ENCODE measurements at places on chromosomes 1 and 21. TPM values are rescaled to one million over a fixed set of nuclear protein-coding genes. Genes with fewer than 3 reads are reported as not detected.

DNA sequence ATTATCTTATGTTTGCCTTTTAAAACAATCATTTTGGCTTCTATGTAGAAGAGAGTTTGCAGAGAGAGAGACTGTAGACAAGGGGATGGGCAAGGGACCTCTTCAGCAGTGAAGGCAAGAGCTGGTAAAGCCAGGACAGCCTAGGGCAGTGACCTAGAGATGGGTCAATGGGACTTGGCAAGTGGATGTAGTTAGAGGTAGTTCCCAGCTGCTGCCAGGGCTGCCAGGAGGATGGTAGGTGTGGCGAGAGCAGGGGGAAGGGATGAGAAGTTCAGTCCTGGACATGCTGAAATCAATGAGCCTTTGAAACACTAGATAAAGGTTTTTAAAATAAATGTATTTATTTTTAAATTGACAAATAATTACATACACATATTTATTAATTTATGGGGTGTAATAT, 6.4 kb upstream of the SPRR5 start:
- no peak overlapping the region for H3K4me3 ChIP-seq
- no peaks in the 10 kb centered on the region for H3K4me1 ChIP-seq

DNA sequence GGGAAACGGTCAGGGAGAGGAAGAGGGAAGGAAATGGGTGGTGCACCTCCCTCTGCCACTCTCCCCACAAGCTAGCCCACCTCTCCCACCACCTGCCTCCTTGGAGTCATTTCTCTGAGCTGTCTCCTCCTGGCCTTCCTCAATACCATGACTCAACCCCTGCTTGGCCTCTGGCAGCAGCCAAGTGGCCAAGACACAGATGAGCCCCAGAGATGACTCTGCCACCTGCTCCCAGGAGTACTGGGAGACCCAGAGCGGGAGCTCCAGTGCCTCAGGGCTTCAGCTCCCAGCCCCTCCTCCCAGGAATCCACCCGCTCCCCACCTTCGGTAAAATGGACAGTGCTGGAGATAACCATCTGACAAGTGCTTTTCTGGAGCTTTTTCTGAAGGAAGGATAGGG, 2.6 kb downstream of the S100A16 start:
- no peak overlapping the region for H3K4me3 ChIP-seq
- DNase-seq = no peak
- no peaks in the 10 kb centered on the region for H3K4me1 ChIP-seq
- no peaks in the 10 kb centered on the region for H3K36me3 ChIP-seq
- no peak overlapping the region for H3K27ac ChIP-seq

- no peaks in the 10 kb centered on the region for H3K4me1 ChIP-seq
- H3K36me3 ChIP-seq = no peaks in the 10 kb centered on the region
- no peak overlapping the region for H3K27ac ChIP-seq
- H3K27me3 ChIP-seq = peaks cover 3% of the 10 kb centered on the region
These were observed 369.4 kb downstream of the KCNH1 start for GRCh38 chr1:210764536-210764935.

GRCh38 chr1:59293849-59294248, 3.0 kb upstream of the FGGY start:
- H3K27ac ChIP-seq = no peak overlapping the region
- no peak overlapping the region for H3K4me3 ChIP-seq
- peaks cover under 1% of the 10 kb centered on the region for H3K36me3 ChIP-seq
- no peak for DNase-seq
- H3K27me3 ChIP-seq = no peaks in the 10 kb centered on the region
- peaks cover 39% of the 10 kb centered on the region for H3K4me1 ChIP-seq

GRCh38 chr21:34649400-34649799, 19.4 kb upstream of the CLIC6 start:
- H3K27ac ChIP-seq = no peak overlapping the region
- DNase-seq = no peak
- no peak overlapping the region for H3K4me3 ChIP-seq

GRCh38 chr1:163170975-163171676, 31.6 kb downstream of the RGS5 start:
- no peak for DNase-seq
- no peaks in the 10 kb centered on the region for H3K4me1 ChIP-seq

LEMD1 gene
- total RNA-seq = not detected

GRCh38 chr1:183909672-183910071, 104.8 kb downstream of the RGL1 start:
- no peaks in the 10 kb centered on the region for H3K27me3 ChIP-seq
- H3K36me3 ChIP-seq = peaks cover 13% of the 10 kb centered on the region
- DNase-seq = no peak
- peaks cover 32% of the 10 kb centered on the region for H3K4me1 ChIP-seq

- H3K36me3 ChIP-seq = no peaks in the 10 kb centered on the region
- no peaks in the 10 kb centered on the region for H3K27me3 ChIP-seq
- no peak overlapping the region for H3K4me3 ChIP-seq
- DNase-seq = no peak
- H3K4me1 ChIP-seq = no peaks in the 10 kb centered on the region
- H3K27ac ChIP-seq = no peak overlapping the region
These were observed 25.4 kb downstream of the ST6GALNAC5 start for GRCh38 chr1:76892675-76893074.

- H3K27me3 ChIP-seq = peaks cover 3% of the 10 kb centered on the region
- no peaks in the 10 kb centered on the region for H3K36me3 ChIP-seq
- H3K4me1 ChIP-seq = no peaks in the 10 kb centered on the region
- H3K27ac ChIP-seq = no peak overlapping the region
These were observed 33.6 kb downstream of the ZSWIM5 start for GRCh38 chr1:45172764-45173163.

TNNI3K gene
- not detected for total RNA-seq

AGBL4 gene
- not detected for total RNA-seq

OR2T35 gene
- total RNA-seq = not detected

DNA sequence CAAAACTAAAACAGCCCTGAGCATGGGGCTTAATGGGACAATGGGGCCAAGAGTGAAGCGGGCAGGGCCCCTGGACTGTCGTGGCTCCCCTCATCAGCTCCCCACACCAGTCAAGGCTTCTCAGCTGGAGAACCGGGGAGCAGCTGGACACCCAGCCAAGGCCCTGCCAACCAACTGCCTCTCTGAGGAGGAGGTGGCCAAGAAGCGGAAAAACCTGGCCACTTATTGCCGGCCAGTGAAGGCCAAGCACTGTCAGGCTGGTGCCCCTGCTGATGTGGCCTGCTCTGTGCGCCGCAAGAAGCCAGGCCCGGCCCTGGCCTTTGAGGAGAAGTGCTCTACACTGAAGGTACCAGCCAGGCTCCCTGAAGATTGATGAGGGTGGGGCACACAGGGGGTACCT, 2.5 kb upstream of the CYB561D1 start:
- peaks cover 23% of the 10 kb centered on the region for H3K4me1 ChIP-seq
- H3K27ac ChIP-seq = no peak overlapping the region
- H3K27me3 ChIP-seq = no peaks in the 10 kb centered on the region
- H3K36me3 ChIP-seq = peaks cover 32% of the 10 kb centered on the region

DNA sequence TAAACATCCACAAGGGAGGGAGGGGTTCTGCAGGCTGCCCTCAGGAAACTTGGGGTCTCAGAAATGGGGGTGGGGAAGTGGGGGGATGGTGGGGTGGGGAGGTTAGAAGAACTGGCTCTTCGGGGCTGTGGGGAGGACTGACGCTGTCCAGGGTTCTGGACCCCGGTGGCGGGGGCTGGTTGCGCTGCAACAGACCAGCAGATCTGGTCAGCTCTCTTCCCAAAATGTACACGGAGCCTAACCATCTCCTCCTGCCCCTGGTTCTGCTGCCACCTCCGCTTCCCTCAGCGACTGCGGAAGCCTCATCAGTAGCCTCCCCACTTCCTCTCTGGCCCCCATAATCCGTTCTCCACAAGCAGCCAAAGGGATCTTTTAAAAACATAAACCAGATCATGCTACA, 29.3 kb upstream of the C1QA start:
- DNase-seq = no peak
- no peaks in the 10 kb centered on the region for H3K36me3 ChIP-seq
- no peak overlapping the region for H3K27ac ChIP-seq
- no peak overlapping the region for H3K4me3 ChIP-seq
- H3K4me1 ChIP-seq = no peaks in the 10 kb centered on the region
- H3K27me3 ChIP-seq = peaks cover 8% of the 10 kb centered on the region

DNA sequence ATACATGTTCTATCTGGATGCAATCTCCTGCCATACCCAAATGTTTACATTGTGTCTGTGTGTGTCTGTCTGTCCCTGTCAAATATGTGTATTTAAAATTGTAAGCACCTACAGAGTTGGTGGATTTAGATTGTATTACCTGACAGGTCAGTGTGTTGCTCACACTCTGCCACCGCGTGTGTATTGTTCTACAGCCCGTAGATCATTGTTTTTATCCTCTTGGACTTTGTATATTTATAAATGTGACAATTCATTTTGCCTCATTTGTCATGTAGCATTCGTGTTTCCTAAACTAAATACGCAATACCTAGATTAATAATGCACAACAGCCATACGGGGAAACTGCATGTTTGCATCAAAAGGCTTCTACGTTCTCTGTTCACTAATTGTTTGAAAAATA, 634 bp downstream of the ALG14 start:
- H3K4me1 ChIP-seq = peaks cover 11% of the 10 kb centered on the region
- no peaks in the 10 kb centered on the region for H3K27me3 ChIP-seq
- no peaks in the 10 kb centered on the region for H3K36me3 ChIP-seq
- no peak for DNase-seq

DNA sequence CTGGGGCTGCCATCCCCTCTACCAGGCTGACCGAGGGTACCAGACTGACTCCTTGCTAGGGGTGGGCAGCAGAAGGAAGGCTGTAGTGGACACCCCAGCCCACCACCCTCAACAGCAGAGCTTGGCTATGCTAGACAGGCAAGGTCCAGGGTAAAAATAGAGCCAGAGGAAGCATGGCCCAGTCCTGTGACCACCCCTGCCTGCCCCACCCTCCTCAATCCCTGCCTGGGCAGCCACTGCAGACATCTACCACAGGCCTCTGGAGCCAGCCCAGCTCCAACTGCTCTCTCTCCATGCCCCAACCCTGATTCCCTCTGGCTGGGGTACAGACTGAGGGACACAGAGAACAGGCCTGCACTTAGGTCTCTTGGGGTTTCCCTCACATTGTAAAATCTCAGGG, 1.7 kb downstream of the S100A1 start:
- H3K27ac ChIP-seq = no peak overlapping the region
- no peaks in the 10 kb centered on the region for H3K27me3 ChIP-seq
- peaks cover 19% of the 10 kb centered on the region for H3K4me1 ChIP-seq
- peaks cover 13% of the 10 kb centered on the region for H3K36me3 ChIP-seq
- no peak overlapping the region for H3K4me3 ChIP-seq
- no peak for DNase-seq

TMEM125 gene
- not detected for total RNA-seq

OVAAL gene
- not detected for total RNA-seq

DNA sequence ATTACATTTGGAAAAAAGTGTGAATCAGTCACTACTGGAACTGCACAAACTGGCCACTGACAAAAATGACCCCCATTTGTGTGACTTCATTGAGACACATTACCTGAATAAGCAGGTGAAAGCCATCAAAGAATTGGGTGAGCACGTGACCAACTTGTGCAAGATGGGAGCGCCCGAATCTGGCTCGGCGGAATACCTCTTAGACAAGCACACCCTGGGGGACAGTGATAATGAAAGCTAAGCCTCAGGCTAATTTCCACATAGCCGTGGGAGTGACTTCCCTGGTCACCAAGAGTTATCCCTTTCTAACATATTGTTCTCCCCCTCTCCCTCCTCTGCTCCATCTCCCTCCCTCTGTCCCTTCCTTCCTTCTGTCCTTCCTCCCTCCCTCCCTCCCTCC, 47.7 kb upstream of the RHOU start:
- no peak overlapping the region for H3K27ac ChIP-seq
- H3K27me3 ChIP-seq = peaks cover 30% of the 10 kb centered on the region
- DNase-seq = no peak
- H3K36me3 ChIP-seq = no peaks in the 10 kb centered on the region

- H3K4me1 ChIP-seq = peaks cover 2% of the 10 kb centered on the region
- H3K4me3 ChIP-seq = no peak overlapping the region
- DNase-seq = no peak
- H3K27ac ChIP-seq = no peak overlapping the region
These were observed 87.2 kb downstream of the PEX14 start for GRCh38 chr1:10561955-10562354.

DNA sequence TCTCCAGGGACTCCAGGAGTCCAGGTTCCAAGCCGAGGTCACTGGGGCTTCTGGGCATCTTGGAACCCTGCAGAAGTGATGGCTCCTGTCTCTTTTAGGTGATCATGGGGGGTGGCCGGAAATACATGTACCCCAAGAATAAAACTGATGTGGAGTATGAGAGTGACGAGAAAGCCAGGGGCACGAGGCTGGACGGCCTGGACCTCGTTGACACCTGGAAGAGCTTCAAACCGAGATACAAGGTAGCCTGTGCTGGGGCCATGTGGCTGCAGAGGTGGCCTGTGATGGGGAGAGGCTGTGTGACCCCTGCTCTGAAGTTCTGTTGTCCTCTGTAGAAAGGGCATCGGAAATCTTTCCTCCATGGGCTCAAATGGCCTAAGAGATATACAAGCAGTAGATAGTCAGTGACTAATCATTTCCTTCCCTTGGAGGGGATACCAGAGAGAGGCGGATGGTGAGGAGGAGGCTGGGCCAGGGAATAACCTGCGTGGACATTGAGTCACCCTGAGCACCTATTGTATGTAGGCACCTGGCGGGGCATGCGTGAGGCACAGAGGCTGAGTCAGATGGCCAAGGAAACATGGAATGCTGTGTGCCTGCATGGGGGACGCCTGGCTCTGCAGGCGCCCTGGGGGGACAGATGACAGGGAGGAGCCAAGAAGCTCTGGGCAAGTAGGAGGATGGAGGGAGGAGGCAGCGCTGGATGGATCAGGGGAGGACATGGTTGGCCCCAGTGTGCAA, 59.0 kb downstream of the ALPL start:
- H3K4me1 ChIP-seq = no peaks in the 10 kb centered on the region
- no peak for DNase-seq
- H3K36me3 ChIP-seq = no peaks in the 10 kb centered on the region

FCRL1 gene
- not detected for total RNA-seq

GRCh38 chr1:211318576-211319280, 7.9 kb upstream of the TRAF5 start:
- no peak overlapping the region for H3K4me3 ChIP-seq
- no peaks in the 10 kb centered on the region for H3K27me3 ChIP-seq
- no peak overlapping the region for H3K27ac ChIP-seq
- peaks cover 11% of the 10 kb centered on the region for H3K36me3 ChIP-seq

DNA sequence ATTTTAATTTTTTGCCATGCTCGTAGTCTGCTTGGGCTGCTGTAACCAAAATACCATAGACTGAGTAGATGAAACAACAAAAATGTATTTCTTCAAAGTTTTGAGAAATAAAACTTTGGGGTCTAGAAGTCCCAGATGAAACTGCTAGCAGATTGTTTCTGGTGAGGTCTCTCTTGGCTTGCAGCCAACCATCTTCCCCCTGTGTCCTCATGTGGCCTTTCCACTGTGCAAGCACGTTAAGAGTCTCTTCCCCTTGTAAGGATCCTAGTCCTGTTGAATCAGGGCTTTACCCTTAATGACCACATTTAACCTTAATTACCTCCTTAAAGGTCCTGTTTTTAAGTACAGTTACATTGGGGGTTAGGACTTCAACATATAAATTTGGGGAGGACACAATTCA, 86.6 kb downstream of the PTBP2 start:
- DNase-seq = no peak
- no peak overlapping the region for H3K27ac ChIP-seq
- H3K36me3 ChIP-seq = peaks cover 57% of the 10 kb centered on the region
- H3K4me3 ChIP-seq = no peak overlapping the region

- H3K27me3 ChIP-seq = no peaks in the 10 kb centered on the region
- H3K36me3 ChIP-seq = no peaks in the 10 kb centered on the region
- no peaks in the 10 kb centered on the region for H3K4me1 ChIP-seq
These were observed 240.8 kb upstream of the NR5A2 start for GRCh38 chr1:199786695-199787094.

Data from activated T-helper 2 cell treated with anti-CD3 and anti-CD28 coated beads, Interferon-gamma antibody, Interleukin-2, Interleukin-4, amounts not matched to agents 10 μg/mL and 5 μg/mL and 100 μg/mL, durations not matched to agents 14 hours and 24 hours and 36 hours (primary cell).